ENCODE measurements at places on chromosomes 1 and 21. TPM values are rescaled to one million over a fixed set of nuclear protein-coding genes. Genes with fewer than 3 reads are reported as not detected.

The ABCG1 gene
- 12.3 TPM for total RNA-seq

The TTC13 gene
- total RNA-seq, result 5.5 TPM

The RIMKLA gene
- 4.7 TPM for total RNA-seq

The BARHL2 gene
- total RNA-seq, result not detected

The FNDC10 gene
- 2.5 TPM for total RNA-seq

The TPTE gene
- total RNA-seq, result not detected

The PATJ gene
- total RNA-seq, result 72.1 TPM

The TTC24 gene
- total RNA-seq, result not detected
